ENCODE measurements at places on chromosomes 5 and 9.
A peak's percentile ranks its signal among the peaks of the same experiment; 100 is the strongest.

DNA sequence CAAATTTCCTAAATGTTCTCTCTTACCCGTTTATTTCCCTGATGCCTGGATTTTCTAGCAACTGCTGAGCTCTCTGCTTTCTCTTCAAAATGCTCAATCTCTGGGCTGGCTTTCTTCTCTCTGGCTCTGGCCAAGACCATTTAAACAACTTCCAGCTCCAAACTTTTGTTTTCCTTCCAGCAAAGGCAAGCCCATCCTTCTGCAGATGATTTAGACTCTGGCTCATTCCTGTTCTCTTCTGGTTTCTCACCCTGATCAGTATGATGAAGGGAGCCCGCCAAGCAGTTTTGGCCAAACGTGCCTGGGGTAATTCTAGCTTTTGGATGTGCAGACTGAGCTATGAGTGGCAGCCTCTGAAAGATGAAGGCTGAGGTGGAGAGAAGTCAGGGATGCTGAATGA lies 78.1 kb downstream of the HSPA4 start:
- DNase-seq = no peak

DNA sequence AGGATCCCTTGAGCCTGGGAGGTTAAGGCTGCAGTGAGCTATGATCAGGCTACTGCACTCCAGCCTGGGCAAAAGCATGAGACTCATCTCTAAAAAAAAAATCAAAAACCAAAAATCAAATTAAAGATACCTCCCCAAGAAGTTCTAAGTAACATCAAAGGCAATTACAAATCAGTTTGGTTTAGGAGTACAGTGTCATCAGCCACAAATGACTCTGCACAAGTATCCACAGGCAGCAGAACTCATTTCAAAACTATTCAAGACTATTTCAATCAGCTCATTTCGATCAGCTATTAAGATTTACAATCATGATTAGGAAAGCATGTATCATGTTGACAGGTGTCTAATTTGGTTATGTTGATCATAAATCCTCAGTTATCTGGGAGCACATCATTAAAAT lies 19.1 kb downstream of the TRMO start:
- DNase-seq = no peak

- no peak for DNase-seq
These were observed 591.2 kb downstream of the TLR4 start for GRCh38 chr9:118295413-118295812.

GRCh38 chr9:124735121-124735520 lies 36.0 kb downstream of the NR6A1 start:
- no peak for DNase-seq

DNA sequence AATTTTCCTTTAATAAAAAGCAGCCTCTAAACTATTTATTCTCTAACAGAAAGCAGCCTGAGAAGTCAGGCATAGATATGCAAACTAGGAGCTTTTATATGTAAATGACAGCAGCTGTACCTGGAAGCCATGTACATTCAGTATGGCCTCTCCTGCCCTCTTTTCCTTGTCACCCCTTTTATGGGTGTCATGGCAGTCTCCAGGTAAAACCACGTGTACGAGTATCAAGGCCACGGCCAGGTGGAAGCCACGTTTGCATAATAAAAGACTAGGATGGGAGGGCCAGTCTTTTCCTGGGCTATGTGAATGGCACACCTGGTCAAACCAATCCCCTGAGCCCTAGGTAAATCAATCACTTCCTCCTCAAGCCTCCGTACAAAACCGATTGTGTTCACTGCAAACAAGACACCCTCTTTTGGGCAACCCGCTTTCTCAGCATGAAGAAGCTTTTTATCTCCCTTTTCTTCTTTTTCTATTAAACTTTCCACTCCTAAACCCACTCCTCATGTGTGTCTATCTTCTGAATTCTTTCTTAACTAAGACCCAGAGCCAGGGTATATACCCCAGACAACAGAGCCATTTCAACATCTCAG lies 419.5 kb upstream of the CTNND2 start:
- no peak for DNase-seq

GRCh38 chr5:59517926-59518585 lies 375.5 kb downstream of the PDE4D start:
- no peak for DNase-seq

DNA sequence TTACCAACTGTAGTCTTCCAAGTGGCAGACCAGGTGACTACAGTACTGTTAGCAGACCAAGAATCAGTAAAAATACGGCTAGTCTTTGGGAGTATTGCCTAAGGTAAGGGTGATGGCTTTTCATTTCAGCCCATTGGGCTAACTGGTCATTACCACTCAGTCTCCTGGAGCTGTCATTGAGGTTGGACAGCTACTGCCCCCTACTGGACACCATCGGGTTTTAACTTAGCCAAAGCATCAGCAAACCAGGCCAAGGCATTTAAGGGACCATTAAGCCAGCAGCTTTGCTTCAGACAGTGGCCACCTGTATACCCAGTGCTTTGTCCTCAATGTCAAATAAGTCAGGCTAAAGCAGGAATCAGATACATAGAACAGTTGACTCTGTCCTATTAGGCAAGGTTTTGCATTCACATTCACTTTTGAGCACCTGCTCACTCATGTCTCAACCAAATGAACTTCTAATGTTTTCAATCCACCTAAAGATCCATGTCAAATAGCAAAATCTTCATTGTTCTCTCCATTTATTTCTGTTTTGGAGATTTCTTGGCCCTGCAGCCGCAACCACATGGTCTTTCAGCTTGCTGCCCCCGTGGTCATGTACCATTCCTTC lies 117.2 kb downstream of the INVS start:
- DNase-seq = no peak

DNA sequence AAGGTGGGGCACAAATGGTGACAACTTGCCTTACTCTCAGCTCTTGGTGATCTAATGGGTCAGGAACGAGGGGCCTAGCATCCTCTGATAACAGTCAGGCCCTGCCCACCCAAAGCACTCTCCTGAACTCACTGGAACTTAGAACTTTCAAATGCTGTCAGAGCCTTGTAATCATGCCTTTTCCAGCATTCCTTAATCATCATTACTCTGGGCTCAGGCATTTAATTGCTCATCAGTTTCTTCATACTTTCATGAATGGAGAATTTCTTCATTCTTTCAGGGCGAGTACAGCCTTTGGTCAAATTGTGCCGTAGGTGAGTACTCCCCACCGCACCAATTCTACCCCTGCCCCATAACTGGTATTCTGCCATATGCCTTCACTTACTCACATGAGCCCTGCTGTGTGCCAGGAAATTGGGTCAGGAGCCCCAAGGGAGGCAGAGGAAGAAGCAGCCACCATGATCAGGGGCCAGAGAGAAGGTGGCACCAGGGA lies 30.2 kb upstream of the DUSP1 start:
- peak; percentile 45 for DNase-seq

All from umbilical cord (tissue), 2 donors.